ENCODE measurements at places on chromosomes 3 and 15.

DNA sequence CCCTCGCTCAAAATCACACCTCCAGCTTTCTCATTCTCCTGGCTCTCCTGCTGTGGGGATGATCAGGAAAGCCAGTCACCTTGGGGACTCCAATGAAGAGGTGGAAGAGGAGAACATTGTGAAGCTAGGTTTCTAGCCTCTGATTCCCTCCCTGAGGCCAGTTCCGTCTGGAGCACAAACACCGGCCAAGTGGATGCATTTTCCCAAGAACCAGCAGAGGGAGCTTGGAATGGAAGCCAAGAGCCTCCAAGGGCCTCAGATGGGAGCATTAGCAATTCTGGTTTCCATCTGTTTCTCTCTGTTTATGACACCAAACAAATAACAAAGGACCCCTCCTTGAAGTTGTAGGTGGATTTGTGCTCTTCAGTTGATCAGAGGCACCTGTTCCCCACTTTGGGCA, 40.6 kb upstream of the NMNAT3 start:
- no peak for DNase-seq

DNA sequence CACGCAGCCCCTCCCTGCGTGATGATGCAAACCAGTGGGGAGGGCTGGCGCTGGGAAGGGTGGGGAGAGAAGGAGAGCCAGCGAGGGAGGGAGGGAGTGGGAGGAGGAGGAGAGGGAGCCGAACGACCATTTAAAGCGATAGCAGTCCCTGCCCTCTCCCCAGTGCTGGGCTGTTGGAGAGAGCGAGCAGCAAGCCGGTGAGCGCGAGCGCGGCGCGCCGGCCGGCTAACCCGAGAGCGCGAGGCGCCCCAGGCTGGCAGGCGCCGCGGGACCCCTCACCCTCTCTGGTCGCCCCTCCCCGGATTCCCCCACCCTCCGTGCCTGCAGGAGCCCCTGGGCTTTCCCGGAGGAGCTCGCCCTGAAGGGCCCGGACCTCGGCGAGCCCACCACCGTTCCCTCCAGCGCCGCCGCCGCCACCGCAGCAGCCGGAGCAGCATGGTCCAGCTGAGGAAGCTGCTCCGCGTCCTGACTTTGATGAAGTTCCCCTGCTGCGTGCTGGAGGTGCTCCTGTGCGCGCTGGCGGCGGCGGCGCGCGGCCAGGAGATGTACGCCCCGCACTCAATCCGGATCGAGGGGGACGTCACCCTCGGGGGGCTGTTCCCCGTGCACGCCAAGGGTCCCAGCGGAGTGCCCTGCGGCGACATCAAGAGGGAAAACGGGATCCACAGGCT, at the start of gene GRM7:
Gene GRM7 (plus strand): TSS at position 162 of the 671 bp plus-strand sequence.
- DNase-seq: no peak

DNA sequence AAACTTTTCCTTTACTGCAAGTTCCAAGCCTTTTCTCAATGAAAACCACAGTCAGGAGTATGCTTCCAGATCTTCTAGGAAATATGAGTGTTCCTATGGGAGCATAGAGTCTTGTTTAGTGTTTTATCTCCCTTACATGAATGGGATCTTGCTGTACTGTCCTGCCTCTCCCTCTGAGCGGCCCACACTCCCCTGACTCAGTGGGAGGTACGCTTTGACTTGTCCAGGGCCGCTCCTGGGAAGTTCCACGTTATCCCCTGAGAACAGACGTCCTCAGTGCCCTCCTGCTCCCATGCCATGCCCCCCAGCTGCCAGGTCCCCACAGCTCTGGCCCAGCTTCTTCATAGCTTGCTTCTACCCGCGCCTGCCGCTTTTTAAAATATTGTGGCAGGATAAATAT, 28.9 kb upstream of the VPS33B start:
- DNase-seq: no peak

GRCh38 chr3:112327371-112327951, 5.5 kb upstream of the CD200 start:
- DNase-seq: no peak

- no peak for DNase-seq
These were observed 97.8 kb downstream of the GTPBP8 start for GRCh38 chr3:113088616-113089015.

DNA sequence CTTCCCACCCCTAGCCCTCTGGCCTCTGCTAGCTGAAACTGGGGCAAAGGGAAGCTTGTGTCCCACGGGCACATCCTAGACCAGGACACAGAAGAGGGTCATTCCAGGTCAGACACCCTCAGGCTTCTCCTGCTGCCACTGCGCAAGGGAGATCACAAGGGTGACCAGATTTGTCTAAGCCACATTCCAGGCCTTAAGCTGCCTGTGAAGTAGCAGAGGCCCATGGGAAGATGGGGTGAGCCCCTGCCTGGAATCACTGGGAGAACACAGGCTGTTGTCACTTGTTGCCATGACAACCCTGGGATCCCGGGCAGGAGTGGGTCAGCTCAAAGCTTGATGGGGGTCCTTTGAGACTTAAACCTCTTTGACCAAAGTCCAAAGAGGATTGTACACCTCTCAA, 10.8 kb downstream of the STRA6 start:
- DNase-seq: no peak

GRCh38 chr3:170180079-170180907, 1.2 kb downstream of the PHC3 start:
- DNase-seq: no peak

GRCh38 chr3:45950131-45950530, 6.9 kb downstream of the CXCR6 start:
- no peak for DNase-seq

GRCh38 chr15:80070840-80071239, 11.4 kb downstream of the ZFAND6 start:
- DNase-seq: no peak

DNA sequence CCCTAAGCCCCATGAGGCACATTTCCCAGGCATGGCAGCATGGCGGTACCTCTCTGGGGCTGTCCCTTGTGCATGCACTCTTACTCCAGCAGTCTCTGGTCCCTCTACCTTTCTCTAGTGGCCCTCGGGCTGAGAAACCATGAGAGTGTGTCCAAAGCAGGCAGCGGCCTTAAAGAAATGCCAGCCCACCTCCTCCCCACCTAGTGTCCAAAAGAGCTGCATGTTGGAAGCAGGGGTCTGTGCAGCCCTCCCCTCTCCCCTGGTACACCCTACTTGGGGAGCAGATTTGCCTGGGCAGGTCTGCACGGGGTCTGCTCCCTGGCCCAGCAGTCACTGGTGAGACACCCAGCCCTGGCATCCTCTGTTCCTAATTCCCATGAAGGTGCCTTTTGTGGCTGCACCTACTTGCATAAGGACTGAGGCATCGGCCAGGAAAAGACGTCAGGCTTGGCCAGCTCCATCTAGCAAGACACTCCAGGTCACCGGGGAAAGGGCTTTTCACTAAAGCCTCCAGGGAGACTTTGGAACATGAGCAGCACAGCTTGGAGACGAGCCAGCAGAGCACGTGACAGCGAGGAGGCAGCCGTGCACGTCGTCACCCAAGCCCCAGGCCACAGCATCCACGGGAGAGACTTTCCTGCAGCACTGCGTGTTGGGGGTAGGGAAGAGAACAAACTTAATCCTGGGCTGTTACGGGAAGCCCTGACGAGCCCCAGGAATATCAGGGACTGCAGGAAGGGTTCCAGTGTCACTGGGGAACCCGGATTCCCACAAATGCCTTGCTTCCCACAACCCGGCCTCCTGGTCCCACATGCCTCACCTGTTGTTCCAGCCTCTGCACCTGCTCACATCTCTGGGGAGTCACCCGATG, 38.8 kb downstream of the TM2D3 start:
- no peak for DNase-seq

GRCh38 chr15:57676585-57676984, 29.9 kb upstream of the POLR2M start:
- no peak for DNase-seq

DNA sequence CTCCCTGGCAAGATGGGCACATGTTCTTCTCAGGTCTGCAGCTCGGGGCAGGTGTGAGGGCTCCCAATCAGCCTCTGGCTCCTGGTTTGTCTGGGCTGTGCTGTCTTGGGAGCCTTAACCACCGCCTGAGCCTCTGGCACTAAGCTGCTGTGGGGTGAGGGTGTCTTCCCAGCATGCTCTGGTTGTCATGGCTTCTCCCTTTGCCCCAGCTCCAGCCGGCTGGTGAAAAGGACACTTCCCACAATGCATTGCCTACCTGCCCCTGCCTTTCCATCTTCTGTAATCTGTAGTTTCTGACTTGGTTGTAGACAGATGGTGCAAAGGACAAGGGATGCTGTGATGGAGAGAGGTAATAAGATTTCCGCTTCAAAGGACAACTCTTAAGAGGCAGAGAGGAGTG, 295.3 kb downstream of the TLE3 start:
- no peak for DNase-seq

GRCh38 chr3:71307991-71308697, 275.4 kb downstream of the FOXP1 start:
- no peak for DNase-seq

DNA sequence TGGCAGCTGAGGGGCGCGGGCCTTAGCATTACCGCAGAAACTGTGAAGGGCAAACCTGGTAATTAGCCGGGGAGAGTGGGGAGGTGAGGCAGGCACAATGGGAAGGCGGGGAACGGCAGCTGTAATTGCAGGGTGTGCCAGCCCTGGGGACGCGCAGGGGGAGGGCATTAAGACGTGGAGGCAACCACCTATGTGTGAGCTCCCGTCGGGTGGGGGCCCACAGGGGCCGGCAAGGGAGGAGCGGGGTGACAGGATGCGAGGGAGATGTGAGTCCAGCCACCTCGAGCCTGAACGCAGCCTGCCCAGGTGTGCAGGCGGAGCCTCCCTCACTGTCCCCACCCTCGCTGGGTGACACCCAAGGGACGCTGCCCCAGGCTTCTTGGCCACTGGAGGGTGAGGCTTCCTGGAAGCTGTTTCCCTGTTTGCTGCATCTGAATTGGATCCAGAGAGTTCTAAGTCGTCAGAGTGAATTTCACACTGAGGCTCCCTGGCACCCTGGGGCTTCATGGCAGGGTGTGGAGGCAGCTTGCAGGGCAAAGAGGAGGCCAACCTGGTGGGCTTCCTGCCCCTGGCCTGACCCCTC, 130.6 kb upstream of the MEF2A start:
- no peak for DNase-seq

DNA sequence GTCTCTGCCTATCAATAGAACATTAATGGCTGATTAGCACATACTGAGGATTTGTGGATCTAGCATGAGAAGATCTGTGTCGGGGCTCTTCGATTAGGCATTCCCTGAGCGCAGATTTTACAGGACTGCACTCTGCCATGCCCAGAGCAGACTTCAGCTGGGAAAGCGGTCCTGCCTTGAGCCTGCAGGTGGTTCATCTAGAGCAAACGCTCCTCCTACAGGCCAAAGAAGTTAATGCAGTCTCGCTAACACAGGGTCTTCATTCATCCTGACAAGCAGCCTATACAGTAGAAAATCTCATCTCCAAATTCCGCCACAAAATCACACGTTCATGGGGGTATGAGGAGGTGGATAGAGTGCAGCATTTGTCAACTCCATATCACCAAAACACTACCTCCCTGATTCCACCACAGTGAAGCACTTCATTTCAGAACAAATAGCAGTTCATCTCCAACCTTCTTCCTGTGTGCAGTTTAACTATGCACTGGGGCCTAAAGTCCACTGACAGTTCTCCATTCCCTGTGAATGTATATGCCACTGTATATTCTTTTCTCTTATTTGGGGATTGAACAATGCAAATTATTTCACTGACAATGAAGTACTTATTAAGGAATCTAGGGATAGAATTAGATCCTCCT, 405.8 kb downstream of the IGSF11 start:
- no peak for DNase-seq

DNA sequence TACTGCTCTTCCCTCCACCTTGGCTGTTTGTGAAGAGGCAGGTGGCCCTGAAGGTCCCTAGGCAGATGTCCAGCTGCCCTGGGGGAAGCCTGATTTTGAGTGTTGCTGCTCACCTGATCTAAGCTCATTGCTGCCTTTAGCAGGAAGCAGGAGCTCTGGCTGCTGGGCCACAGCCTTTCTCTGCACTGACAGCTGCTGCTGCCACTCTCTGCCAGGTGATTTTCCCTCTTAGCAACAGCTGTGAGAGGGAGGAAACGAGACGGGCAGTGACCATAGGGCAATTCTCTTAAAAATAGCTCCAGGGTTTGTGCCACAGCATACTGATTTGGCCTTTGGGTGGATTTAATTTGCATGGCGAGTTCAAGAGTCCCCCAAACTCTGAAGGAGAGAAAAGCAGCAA, 415.8 kb upstream of the SEMA6D start:
- DNase-seq: no peak

GRCh38 chr15:84811828-84812227, 5.3 kb upstream of the ALPK3 start:
- no peak for DNase-seq

DNA sequence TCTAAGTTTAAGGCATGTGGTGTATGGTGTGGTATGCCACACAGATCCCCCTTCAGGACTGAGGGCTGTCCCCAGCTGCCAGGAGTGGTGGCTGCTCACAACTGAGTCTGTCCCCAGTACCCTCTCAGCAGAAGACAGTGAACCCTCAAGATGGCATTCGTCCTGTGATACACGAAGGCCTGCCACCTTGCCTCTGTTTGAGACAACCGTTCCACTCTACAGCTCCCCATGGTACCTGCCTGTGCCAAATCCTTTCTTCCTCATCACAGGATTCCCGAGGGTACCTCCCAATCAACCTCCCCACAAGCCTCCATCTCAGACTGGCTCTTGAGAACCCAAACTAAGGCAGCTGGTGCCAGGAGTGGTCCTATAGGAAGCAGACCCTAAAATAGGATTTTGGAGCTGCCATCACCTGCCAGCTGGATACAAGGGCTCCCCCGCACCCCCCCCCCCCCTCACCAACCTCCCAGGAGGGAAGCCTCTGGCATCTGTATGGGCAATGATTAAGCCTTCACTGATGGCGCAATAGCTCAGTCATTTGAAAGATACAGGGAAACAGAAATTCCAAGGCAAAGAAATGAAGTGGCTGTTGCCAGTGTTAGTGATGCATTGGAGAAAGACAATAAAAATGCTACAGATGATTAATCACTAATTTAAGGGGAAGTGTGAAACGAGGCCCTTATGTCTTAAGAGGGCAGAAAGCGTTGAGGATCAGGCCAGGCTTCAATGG, 230.0 kb upstream of the LYSMD4 start:
- no peak for DNase-seq

GRCh38 chr3:113210604-113211329, 590 bp upstream of the BOC start:
- DNase-seq: no peak

DNA sequence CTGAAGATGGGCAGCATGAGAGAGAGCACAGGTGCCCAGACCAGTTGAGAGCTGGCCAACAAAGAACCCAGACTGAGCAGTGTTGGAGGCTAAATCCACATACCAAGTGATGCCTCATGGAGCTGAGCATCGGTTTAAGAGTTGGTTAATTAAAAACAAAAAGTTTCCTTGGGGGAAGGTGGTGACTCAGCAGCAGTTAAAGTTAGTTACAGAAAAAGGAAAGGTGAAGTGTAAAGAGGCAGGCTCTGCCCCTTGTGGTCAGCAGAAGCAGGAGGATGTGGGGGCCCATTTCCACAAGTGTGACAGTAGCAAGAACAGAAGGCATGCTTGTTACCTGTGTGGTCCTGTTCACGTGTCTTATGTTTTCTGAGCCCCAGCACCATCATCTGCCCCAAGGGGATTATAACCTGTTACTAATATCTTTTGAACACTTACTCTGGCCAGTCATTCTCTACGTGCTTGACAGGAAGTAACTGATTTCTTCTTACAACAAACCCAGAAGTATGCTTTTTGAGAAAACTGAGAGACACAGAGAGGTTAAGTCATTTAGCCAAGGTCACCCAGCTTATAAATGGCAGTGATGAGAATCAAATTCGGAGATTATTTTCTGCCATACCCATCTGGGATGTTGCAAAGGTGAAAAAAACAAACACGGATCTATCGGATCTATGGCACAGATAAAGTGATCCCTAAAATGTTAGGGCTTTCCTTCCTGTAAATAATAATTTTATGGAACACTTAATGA, 91.0 kb downstream of the EPHB1 start:
- DNase-seq: no peak

- DNase-seq: no peak
These were observed 507.0 kb downstream of the TBL1XR1 start for GRCh38 chr3:176690083-176690869.

Data from stimulated activated CD8-positive, alpha-beta memory T cell treated with anti-CD3 and anti-CD28 coated beads, Interleukin-15, amount 100 ng/mL, for 24 hours (primary cell).